Brain microvascular endothelial cell (primary cell): ENCODE measurements at places on chromosomes 16 and 17.
A peak's percentile ranks its signal among the peaks of the same experiment; 100 is the strongest.

GRCh38 chr16:28821874-28822519, 802 bp upstream of the ATXN2L start:
- peak; percentile 0 for DNase-seq

DNA sequence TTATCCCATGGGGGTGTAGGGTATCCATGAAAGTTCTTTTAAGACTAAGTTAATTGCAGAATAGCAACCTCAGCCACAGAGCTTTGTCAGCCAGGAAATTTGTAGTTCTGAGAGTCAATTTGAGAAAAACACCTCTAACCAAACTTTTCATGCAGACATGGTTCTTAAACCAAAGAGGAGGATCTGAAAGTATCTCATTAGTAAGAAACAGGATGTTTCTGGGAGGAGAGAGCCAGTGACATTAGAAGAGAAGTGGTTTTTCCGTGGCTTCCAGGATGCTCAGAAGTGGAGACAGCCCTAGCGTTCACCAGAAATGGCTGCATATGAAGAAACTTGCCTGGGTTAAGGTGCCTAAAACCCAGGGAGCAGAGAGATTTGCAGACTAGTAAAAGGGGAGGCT, 7.9 kb downstream of the GNAO1 start:
- no peak for DNase-seq

DNA sequence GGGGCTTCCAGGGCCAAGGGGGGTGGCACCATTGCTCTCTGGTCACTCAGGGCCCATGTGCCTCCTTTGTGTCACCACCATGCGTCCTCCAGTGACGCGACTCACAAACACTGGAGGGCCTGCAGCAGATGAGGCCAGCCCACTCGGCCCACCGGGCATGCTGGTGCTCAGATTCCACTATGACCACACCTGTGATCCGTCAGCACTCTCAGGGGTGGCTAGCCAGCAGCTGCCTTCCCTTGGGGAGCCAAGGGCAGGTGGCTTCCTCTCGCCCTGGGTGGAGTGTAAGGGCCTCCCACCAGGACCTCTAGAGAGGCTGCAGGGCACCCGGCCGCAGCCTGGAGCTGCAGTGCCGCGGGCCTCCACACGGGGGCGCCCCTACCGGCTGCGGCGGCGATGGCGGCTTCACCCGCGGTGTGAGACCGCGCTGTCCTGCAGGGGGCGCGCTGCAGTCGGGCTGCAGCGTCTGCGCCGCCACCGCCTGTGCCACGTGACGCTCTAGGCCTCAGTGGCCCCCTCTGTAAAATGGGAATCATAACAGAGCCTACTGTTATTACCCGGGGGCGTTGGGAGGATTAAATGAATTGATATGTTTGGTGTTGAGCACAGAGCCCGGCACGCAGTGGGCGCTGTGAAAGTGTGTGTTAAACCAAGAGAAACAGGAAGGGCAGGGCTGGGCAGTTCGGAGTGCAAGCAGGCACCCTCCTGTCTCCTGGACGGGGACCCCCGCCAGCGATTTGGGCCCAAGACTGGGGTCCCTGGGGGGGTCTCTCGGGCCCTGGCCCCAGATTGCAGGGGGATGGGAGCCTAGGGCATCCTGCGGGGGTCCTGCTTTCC, 192.4 kb upstream of the GSE1 start:
- no peak for DNase-seq

DNA sequence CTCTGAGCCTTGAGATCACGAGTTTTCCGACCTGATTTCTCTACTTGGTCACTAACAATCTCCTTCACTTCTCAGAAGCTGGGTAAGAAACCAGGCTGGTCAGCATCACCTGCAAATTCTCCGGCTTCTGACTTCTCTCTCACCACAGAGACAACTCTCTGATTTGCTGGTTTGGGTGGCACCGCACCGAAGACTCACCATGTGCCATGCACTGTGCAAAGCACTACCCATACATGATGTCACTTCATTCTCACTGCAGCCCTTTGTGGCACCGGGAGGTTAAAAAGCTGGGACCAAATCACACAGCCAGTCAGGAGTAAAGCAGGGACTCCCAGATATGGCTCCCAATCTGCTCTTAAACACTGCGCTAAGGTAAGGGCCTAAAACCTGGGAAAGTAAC, 647 bp downstream of the VAC14 start:
- no peak for DNase-seq
